ENCODE measurements at places on chromosomes 5 and 9.

GRCh38 chr9:134922066-134922931, 4.6 kb upstream of the FCN1 start:
- DNase-seq, result no peak

GRCh38 chr5:38548064-38548759, 8.2 kb downstream of the LIFR start:
- DNase-seq, result no peak

DNA sequence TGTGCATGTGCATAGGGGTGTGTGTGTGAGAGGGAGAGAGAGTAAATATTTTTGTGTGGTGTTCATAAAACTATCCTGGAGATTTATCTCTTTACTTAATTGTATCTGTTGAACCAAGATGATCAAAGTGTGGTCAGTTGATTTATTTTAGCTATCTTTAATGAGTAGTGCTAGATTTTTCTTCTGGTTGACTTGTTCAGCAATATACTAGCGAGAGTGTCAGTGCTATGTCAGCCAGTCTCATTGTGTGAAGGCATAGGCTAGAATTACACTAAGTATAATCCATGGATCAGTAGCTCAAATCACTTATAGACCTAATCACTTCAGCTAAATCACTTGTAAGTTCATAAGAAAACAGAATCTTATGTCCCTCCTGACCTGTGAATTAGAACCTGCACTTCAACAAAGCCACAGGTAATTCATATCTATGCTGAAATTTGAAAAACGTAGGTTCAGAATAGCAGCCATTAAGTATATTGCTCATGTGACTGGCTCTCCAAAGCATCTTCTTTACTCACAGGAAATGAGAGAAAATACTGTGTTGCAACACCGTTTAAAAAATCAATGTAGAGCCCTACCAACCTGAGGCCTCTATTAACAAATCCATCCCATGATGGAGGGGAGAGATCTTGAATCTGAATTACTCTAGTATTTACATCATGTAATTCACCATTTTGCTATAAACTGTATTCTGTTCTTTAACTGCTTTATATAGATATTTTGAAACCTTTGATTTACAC, 203.1 kb upstream of the ACTBL2 start:
- no peak for DNase-seq

DNA sequence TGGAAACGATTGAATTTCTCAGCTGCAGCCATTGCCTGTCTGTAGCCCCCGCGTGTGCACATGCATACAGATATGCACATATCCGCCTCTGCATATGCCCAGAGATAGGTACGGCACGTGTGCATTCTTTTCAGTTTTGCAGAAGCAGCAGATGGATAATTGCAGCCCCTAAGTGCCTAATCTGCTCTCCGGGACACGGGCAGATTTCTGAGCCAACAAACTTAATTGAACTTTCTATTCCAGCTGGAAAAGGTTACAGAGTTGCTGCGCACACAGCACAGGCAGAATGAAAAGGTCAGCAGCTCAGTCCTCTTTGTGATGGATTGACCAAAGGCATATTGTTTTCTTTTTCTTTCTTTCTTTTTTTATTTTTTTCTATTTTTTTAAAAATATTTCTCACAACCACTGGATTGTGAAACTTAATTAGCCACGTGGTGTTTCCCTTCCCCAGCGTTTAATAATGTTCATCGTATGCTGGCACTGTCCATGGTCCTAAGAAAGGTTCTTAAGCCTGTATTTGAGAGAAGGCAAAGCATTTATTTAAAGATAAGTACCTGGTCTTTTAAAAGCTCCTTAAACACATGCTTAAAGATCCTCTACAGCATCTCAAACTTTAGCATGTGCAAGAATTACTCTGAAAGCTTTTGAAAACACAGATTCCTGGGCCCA, 270.2 kb upstream of the BRINP1 start:
- peak; percentile 82 for DNase-seq

DNA sequence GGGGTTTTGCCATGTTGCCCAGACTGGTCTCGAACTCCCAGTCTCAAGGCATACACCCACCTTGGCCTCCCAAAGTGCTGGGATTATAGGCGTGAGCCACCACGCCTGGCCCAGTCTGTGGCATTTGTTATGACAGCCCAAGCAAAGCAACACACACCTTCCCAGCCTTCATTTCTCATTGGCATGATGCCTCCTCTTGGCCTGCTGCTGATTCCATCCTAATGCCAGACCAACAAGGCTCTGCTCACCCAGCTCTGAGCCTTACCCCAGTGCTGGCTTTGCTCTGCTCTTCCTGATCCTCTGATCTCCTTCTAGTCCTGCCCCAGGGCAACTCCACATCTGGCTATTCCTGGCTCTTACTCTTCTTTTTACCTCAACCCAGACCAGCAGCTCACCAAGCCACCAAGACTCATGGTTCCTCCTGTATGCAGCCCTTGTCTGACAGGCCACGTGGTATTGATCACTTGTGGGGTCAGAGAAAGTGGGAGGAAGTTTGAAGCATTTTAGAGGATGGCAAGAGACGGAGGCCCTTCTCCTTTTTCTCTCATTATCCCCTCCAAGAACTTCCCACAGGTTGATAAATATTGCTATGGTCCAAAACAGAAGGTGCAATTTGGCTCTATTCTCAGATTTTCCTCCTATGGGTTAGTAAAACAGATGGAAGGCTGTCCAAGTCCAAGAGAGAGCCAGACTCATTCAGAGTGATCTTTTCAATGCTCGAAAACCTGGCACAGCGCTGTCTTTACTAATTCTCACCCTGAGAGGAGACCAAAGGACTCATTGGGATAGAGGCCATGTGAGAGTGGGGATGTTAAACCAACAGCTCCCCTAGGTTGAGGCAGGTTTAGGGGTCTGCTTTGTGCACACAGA, 958 bp downstream of the CD180 start:
- DNase-seq, result no peak

DNA sequence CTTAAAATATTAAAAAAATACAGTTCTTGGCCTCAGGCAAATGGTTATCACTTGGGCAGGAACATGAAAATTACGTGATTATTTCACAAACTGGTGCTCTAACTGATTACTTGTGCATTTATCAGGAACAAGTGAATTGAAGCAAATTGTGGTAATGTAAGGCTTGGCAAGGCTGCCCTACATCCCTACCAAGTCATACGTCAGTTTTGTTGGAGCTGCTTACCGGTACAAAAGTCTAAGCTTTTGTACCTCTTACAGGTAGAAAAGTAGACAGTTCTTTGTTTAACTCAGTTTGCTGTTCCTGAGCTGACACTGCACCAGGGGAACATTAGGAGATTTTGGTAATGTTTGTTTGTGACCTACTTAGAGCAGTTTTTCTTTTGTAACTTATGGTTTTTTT, 2.2 kb downstream of the G3BP1 start:
- DNase-seq, result no peak

All from iPS-NIHi11 (cell line).